ENCODE measurements at places on chromosomes 5 and 9. TPM values are rescaled to one million over a fixed set of nuclear protein-coding genes. Genes with fewer than 3 reads are reported as not detected.
A peak's percentile ranks its signal among the peaks of the same experiment; 100 is the strongest.

DNA sequence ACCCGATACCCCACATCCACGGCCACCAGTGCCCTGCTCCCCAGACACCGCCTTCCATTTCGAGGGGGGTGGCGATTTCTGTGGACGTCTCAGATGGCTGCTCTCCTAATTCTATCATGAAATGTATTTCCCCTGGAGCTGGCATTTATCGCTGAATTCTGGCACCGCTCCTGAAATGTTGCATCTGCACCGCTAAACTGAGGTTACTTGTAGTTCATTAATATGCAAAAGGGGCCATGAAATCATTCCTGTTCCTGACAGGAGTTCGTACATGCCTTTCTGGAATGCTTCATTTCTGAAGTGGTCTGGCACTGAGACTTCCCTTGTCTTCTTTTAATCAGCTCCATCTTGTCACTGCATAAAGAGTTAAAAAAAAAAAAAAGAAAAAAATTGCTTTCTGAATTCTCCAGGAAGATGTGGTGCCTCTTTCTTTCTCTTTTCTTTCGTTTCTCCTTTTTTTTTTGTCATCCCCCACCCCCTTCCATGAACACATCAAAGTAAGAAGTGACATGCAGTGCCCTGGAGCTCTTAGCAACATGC lies 97.7 kb upstream of the SMARCA2 start:
- DNase-seq: no peak

DNA sequence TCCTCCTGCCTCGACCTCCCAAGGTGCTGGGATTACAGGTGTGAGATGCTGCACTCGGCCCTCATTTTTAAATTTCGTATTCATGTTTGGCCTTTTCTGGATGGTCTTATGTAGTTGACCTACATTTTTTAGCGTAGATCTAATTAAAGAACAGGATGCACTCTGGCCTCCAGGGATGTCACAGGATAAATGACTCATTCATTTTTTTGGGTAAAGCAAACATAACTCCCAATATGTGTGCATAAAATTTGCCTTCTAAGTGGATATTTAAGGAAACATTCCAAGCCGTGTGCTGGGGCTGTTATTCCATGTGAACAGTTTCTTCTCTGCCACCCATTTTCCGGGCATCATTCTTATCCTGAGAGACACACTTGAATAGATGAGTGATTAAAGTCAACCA lies 501.6 kb downstream of the IRX1 start:
- no peak for DNase-seq

DNA sequence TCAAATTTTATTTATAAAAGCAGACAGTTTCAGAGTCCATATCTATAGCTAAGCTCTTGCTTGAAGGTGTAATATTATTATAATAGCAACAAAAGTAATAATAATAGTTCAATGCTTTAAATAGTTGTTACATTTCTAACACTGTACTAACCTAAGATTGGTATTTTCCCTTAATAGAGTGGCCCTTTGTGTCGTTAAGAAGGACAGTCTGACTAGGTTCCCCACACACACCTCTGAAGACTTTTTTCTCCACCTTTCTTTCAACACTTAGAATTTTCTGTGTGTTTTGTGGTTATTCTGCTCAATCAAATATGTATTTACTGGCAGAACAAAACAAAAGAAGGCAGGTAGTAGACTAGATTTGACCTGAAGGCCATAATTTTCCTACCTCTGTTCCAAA lies 223.2 kb upstream of the ACO1 start:
- DNase-seq: no peak

DNA sequence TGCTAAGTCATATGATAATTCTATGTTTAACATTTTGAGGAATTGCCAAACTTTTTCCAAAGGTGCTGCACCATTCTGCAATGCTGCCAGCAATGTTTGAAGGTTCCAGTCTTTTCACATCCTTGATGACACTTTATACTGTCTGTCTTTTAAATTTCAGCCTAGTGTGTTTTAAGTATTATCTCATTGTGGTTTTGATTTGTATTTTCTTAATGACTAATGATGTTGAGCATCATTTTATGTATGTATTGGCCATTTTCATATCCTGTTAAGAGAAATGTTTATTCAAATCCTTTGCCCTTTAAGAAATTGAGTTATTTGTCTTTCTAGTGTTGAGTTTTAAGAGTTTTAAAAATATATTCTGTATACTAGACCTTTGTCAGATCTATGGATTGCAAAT lies 5.0 kb upstream of the TEX48 start:
- no peak for DNase-seq

Gene TAL2
- total RNA-seq: not detected

Gene ZNF483
- 2.4 TPM for total RNA-seq

DNA sequence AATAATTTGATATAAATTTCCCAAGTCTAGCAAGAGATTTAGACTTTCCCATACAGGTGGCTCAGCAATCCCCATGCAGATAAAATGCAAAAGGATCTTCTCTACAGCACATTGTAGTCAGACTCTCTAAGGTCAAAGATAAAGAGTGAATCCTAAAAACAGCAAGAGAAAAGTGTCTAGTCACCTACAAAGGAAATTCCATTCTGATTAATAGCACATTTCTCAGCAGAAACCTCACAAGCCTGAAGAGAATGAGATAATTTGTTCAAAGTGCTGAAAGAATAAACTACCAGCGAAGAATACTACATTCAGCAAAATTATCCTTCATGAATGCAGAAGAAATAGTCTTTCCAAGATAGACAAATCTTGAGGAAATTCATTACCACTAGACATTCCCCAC lies 493.3 kb downstream of the PRELID2 start:
- DNase-seq: no peak

Gene MEIKIN
- total RNA-seq: not detected

Gene PRRX2
- not detected for total RNA-seq

GRCh38 chr9:136089697-136090045 lies 5.4 kb downstream of the NACC2 start:
- DNase-seq: no peak

Gene FAM221B
- not detected for total RNA-seq

Gene URM1
- total RNA-seq: 78.1 TPM

Gene ZFP2
- 0.67 TPM for total RNA-seq

Gene DMRTA1
- not detected for total RNA-seq

DNA sequence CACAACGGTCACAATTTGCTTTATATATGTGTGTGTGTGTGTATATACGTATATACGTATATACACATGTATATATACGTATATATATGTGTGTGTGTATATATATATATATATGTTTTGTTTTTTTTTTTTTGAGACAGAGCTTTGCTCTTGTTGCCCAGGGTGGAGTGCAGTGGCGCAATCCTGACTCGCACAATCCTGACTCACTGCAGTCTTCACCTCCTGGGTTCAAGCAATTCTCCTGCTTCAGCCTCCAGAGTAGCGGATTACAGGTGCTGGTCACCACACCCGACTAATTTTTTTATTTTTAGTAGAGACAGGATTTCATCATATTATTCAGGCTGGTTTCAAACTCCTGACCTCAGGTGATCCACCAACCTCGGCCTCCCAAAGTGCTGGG lies 3.1 kb downstream of the RNF38 start:
- no peak for DNase-seq

DNA sequence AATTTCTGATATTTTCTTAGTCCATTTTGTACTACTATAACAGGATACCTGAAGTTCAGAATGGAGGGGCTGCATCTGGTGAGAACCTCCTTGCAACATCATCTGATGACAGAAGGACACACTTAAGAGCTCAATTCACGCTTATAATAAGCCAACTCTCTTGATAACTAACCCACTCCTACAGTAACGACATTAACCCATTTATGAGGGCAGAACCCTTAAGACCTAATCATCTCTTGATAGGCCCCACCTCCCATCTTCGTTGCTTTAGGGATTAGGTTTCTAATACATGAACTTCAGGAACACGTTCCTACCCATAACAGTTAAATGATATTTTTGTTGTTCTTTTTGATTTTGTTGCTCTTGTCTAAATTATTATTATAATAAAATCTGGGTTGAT lies 69.4 kb downstream of the TNPO1 start:
- DNase-seq: no peak

Gene RNF183
- not detected for total RNA-seq

Gene PITX1
- total RNA-seq: not detected

DNA sequence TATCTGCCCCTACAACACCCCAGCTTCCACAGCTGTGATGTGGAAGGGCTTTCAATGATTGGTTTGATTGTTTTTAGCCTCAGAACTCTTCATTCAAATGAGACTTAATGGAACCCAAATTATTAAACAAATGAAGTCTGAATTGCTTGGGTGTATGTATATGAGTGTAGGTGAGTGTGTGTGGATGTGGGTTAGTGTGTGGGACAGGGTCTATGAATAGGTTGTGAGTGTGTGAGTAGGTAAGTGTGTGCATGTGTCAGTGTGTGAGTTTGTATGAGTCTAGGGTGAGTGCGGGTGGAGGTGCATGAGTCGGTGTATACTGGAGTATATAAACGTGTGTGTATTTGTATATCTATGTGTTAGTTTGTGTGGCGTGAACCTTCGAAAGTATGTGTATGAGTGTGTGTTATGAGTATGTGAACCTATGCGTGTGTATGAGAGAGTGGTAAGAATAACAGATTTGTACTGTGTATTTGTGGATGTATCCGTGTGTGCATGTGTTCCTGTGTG lies 26.9 kb downstream of the COL15A1 start:
- DNase-seq: no peak

- DNase-seq: no peak
Observed at GRCh38 chr5:78843436-78843835, 141.7 kb downstream of the ARSB start.

DNA sequence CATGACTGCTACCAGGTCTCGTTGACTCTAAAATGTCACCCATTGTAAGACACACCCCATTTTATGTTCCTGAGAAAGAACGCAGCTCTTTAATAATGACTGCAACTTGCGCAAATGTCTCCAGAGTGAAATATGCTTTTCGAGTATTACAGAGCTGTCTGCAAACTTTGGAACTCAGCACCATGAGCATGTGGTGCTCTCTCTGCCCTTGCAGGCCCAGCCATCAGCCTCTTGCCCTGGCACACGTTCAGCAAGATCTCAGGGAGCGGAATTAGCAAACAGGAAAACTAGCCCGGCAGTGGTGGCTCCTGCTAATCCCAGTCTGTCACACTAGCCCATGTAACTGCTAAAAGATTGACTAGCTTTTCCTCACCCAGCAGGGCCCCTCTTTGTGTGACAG lies 114.5 kb upstream of the SLC1A3 start:
- DNase-seq: no peak

GRCh38 chr5:151682751-151683331 lies 3.9 kb downstream of the SPARC start:
- DNase-seq: no peak

GRCh38 chr9:68577774-68578591 lies 37.3 kb upstream of the TMEM252 start:
- no peak for DNase-seq

GRCh38 chr5:52842111-52842510 lies 54.4 kb downstream of the ITGA1 start:
- DNase-seq: no peak

DNA sequence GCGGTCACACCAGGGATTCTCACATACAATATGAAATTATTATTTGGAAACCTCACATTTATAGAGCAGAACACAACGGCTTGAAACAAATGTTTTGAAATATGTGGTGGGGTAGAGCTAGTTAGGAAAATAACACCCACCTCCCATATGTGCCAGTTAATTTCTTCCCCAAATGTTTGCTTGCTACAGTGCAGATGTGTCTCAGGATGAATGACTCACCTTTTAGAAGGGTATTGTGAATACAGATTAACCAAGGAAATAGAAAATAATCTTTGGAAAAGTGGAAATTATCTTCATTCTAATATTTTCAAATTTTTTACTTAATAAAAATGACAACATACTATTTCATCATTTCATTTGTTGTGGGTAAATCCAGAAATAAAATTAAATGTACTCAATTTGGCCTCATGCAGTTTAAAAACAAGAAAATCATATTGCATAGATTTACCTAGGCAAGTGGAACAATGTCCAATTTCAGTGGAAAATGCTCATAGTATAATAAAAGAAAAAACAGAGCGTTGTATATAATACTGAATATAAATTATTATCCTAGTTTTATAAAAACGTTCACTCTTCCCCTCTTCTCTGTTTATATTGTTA lies 39.3 kb upstream of the RICTOR start:
- no peak for DNase-seq

- no peak for DNase-seq
Observed at GRCh38 chr5:137091472-137091871, 407.7 kb downstream of the SPOCK1 start.

DNA sequence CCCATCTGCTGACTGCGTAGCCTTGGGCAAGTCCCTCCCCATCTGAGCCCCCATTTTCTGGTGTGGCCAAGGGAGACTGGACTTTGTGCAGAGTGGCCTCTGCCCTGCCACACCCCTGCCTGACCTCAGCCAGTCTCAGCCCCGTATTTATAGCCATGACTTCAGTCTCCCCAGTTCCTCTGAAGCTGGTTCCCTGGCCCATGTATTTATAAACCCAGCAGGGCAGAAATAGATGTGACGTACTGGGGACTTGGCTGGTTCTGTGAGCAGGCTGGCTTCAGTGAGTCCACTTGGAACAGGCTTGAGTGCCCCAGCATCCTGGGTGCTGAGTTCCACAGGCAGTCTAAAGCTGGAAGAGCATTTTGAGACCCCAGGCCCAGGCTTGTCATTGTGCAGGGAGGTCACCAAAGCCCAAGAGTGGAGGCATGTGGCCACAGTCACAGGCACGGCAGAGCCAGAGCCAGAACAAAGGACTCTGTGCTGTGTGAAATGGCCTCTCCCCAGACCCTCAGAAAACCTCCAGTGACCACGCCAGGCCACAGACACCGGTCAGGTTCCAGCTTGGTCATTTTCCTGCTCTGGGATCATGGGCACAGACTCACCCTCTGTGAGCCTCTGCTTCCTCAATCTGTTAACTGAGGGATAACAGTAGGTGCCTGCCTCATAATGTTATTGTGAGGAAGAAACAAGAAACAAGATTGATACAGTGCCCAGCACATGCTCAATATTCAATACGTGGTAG lies 30.4 kb upstream of the SYNPO start:
- no peak for DNase-seq

Gene LCN15
- not detected for total RNA-seq

DNA sequence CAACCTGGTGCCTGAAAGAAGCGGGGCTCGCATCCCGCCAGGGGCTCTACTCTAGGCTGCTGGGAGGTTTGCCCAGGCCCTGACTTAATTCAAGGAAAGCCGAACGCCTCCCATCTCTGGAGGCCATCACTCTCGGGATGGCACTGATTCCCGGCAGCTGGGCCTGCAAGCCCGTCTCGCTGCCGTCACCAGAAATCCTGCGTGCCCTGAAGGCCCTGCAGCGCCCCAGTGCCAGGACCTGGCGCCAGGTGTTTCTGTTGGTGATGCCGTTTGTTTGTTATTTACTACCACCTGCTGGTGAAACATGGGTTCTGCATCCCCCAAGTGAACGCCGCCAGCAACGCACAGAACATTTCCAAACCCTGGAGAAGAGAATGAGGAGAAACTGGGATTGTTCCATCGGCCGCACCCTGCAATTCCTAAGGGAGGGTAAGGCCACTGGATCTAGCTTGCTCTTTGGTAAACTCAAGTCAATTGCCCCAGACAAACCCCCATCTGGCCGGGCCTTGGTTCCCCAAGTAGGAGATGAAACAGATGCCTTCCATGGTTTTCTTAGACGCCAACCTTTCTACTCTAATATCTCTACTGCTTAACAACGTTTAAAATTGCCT lies 77.9 kb downstream of the AK8 start:
- peak; percentile 72 for DNase-seq

Gene TTC39B
- 27.0 TPM for total RNA-seq

- DNase-seq: no peak
Observed at GRCh38 chr9:133995012-133995896, 3.1 kb upstream of the VAV2 start.
